ENCODE measurements at places on chromosomes 4 and X.

DNA sequence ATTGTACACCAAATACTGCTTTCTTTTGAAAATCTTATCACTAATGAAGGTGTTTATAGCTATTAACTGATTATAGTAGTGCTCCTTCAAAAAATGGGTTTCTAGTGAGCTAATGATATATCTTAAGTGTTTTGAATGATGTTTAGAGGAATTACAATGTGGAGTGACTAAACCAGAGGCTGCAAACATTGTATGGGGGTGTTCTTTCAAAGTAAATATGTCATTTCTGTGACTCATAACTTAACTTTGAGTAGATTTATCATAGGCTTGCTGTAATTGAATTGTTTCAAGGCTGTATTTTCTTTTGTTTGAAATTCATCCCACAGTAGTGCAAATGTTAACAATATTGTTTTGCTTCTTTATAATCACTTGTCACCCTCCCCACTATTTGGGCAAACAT, 141.6 kb downstream of the IL1RAPL2 start:
- DNase-seq = no peak

- DNase-seq = no peak
These were observed 15.2 kb upstream of the IQCM start for GRCh38 chr4:149830823-149831222.

- DNase-seq = no peak
These were observed 1496.7 kb downstream of the TECRL start for GRCh38 chr4:62912531-62912930.

- no peak for DNase-seq
These were observed 95.2 kb upstream of the RPS6KA3 start for GRCh38 chrX:20361890-20362262.

- no peak for DNase-seq
These were observed 148.9 kb upstream of the FGF16 start for GRCh38 chrX:77298296-77298695.

DNA sequence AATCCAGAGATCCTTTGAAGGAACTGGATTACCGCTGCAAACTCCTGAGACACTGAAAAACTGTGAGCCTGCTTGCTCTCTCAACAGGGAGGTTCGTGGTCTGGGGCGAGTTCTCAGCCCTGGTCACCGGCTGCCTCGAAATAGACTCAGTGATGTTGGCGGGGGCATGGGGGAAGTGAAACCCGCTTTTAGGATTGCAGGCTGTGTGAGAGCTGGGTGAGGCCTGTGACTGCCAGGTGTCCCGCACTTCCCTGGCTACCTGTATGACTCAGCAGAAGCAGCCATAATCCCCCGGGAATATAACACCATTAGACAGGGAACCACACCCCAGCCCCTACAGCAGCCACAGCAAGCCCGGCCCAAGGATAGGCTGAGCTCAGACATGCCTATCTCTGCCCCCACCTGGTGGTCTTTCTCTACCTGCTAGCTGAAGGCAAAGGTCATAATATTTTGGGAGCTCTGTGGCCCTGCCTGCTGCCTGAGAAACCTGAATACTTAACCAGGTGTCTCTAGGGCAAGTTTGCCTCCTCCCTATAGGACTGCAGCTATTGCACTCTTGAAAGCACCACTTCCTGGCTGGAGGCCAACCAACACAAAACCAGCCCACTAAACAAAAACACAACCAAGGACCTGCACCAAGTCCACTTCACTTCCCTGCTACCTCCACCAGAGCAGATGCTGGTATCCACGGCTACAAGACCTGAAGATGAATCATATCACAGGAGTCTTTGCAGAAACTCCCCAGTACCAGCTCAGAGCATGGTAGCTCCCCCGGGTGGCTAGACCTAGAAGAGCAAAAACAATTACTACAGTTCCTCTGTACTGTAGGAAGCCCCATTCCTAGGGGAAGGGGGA, 202.0 kb downstream of the RRAGB start:
- no peak for DNase-seq

DNA sequence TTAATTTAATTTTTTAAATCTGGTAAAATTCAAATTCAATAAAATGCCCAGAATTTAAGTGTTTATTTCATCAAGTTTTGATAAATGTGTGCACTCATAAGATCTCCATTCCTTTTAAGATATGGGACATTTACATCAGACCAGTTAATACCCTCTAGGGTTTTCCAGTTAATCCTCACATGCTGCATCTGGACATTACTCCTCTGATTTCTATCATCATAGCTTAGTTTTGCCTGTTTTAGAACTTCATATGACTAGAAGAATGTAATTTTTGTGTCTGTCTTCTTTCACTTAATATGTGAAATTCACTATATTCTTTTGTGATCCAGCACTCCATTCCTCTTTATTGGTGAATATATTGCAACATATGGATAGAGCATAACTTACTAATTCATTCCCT, 727.7 kb upstream of the FAM241A start:
- no peak for DNase-seq

DNA sequence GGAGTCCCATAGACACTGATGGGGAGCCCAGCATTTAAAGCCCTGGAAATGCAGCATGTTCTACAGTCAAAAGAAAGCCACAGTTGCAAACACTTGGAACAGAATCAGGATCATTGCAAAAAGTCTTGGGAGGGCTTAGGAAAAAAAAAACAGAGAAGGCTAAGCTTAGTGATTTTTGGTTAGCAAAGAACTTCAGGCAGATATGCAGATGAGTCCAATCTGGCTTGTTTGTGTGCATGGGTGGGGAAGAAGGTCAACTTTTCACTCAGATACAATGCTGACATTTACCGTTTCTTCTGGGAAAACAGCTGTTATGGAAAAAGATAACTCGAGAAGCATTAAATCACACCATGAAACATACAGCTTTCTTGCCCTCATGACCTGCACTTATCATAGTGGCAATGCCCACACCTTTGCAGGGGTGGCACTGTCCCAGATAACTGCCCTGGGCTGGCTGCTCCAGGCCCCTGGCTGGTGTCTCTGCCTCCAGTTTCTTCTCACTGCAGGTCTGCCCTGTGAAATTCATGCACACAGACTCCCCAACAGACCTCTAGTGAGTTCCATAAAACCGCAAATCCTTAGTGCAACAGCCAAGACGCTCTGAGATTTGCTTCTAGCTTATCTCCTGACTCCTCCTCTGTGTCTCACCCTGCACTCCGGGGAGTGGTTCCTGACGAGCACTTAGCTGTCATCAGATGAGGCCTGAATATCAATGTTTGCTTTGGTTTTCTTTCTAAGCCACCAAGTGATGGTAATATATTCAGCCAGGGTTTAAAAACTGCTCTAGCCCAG, 99.2 kb downstream of the DRD5 start:
- no peak for DNase-seq

- DNase-seq = no peak
These were observed 74.8 kb downstream of the SLIT2 start for GRCh38 chr4:20326460-20326859.

DNA sequence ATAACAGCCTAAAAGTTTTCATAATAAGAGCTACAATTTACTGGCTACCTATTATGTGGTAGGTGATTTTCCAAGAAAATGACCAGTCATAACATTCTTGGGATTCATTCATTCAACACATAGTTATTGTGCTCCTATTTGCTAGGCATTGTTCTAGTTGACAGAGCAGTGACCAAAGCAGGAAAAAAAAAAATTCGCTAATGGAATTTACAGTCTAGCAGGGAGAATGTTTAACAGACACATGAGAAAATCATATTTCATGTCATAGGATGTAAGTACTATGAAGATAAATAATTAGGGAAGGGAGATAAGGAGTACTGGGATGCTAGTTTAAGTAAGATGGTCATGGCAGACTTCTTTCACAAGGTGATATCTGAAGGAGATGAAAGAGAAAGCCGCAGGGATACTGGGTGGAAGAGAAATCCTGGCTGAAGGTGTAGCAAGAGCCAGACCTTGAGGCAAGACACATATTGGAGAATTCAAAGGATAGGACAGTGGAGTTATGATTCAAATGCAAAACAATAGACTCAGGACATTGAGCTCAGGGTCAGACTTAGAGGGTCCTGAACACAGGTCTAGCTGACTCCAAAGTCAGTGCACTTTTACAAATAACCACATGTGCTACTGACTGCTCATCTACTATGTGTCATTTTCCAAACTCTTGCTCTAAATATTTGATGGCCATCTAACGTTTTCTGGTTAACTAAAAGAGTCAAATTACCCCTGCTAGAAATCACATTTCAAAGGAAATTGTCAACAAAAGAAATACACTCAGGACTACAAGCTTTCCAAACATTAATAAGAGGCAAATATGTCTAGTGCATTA, 20.4 kb downstream of the SPCS3 start:
- no peak for DNase-seq

DNA sequence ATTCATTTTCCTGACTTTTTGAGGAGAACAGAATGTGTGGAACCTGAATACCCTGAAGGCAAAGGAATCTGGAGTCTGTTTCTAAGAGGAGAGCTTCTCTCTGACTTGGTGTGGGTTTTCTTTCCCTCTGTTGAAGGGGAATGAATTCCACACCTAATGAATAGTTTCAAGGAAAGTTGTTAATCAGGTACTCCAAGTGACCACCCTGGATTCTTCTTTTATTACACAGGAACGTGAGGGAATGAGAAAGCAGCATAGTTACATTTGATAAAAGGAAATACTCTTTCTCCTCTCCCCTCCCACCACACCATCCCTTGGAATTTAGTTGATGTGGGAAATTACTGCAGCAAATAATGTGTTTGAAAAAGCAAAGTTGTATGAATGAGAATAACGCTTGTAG, 29.7 kb downstream of the SLIT2 start:
- no peak for DNase-seq

GRCh38 chrX:108285356-108285755, 152.9 kb downstream of the COL4A6 start:
- no peak for DNase-seq

Measured in stimulated activated CD4-positive, alpha-beta T cell treated with anti-CD3 and anti-CD28 coated beads, Interleukin-4, amount 100 ng/mL, for 1 hour (primary cell).